ENCODE measurements at places on chromosomes 3 and 15.

- no peak for DNase-seq
Measured at GRCh38 chr15:92409006-92409405, 15.3 kb downstream of the ST8SIA2 start.

GRCh38 chr3:193214445-193214844, 26.6 kb upstream of the PLAAT1 start:
- no peak for DNase-seq

GRCh38 chr3:35562141-35562540, 77.2 kb upstream of the ARPP21 start:
- no peak for DNase-seq

- DNase-seq, result no peak
Measured at GRCh38 chr3:45210308-45211041, 15.6 kb downstream of the TMEM158 start.

DNA sequence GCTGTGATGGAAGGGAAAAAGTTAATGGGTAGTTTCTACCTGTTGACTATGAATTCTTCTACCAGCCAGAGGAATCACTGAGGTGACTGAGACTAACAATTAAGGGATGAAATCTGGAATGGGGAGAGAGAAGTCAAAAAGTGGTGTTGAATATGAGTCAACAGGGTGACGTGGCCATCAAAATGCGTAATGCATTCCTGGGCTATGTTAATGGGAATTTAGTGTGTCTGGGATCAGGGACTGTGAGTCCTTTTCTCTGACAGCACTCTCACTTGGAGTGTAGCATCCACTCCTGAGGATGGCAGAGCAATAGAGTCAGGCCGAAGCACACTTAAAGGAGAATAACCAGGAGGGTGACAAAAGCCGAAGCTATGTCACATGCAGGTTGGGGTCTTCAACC, 60.4 kb downstream of the MESD start:
- DNase-seq, result no peak

DNA sequence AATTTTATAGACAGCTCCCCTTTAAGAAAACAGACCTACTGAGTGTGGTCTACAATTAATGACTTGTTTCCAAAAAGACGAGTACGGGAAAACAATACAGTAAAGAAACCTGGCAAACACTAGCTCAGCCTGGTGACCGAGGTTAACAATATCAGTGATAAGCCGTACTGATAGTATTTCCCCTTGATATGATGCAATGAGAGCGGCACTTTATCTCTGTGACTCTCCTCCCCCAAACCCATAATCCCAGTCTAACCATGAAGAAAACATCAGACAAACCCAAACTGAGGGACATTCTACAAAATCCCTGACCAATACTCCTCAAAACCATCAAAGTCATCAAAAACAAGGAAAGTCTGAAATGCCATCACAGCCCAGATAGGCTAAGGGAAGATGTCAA, 8.2 kb downstream of the DENND4A start:
- DNase-seq, result no peak

DNA sequence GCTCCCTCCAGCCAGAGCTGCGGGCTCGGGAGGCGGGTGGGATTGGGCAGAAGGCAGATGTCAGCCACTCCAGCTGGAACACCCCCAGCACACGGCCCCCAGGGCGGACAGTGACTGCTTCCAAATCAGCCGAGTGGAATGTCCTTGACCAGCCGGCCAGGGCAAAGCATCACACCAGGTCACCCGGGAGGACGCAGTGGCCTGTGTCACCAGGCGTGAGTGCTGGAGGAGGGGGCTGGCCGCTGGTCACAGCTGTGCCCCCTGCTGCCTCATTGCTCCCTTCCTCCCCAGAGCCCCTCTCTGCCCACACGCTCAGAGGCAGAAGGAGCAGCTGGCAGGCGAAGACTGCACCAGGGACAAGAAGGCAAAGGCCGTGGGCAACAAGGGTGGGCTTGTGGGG, 33.5 kb downstream of the NTRK3 start:
- no peak for DNase-seq

- DNase-seq, result no peak
Measured at GRCh38 chr3:178969004-178969700, 102.5 kb downstream of the ZMAT3 start.

DNA sequence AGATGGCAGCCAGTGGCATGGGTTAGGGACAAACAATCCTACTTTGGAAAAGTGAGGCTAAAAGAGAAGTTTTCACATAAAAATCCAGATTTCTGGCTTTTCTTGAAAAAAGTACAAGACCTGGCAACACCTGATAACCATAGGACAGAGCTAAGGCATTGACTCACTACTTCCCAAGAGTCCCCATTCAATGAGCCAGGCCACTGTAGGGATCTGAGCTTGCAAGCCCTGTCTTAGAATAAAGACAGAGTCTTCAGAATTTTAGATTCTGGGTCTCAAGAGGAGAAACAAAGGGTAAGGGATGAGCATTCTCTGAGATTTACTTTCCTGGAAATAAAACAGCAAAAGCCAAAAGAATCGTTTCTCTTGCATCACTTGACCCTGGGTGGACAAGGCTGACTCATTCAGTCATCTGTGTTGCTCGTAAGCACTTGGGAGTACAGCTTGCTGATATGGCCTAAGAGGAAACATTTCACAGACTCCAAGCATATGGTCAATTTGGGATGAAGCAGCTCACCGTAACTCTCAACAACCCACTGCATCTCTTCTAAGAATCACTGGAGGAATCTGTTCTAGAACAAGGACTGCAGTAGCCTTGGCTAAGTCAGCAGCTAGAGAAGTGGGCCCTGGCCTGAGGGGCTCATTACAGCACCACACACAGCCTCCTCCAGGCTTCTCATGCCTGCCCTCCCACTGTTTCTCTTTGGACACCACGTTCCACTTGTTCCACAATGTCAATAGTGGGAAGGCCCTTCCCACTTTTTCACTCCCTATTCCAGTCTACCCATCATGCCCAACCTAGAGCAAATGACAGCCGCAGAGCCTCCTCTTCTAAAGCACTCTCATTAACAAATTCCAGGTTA, 86.2 kb downstream of the RFTN1 start:
- DNase-seq, result no peak

DNA sequence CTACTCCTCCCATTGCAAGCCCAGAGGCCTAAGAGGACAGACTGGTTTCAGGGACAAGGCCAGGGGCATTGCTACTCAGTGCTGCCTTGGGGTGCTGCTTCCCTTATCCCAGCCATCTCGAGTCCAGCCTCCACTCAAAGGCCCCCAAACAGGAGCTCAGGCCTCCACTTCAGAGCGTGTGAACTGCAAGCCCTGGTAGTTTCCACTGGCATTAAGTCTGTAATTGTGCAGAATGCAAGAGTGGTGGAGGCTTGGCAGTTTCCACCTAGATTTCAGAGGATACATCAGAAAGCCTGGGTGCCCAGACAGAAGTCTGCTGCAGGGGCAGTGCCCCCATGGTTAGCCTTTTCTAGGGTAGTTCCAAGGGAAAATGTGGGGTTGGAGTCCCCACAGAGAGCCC, 192.8 kb upstream of the ST8SIA2 start:
- DNase-seq, result no peak

GRCh38 chr3:11088831-11089230, 65.5 kb upstream of the HRH1 start:
- no peak for DNase-seq

DNA sequence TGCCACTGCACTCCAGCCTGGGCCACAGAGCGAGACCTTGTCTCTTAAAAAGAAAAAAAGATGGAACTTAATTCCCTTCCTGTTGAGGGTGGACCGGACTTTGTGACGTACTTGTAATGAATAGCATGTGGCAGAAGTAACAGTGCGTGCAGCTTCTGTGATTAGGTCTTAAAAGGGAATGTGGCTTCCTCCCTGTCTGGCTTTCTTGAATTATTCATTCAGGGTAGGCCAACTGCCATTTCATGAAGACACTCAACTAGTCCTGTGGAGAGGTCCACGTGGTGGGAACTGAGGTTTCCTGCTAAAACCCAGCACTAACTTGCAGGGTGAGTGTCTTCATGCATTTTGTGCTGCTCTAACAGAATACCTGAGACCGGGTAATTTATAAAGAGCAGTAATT, 98.9 kb upstream of the PIAS1 start:
- no peak for DNase-seq
